Stimulated activated CD4-positive, alpha-beta T cell treated with anti-CD3 and anti-CD28 coated beads, Interleukin-1b, Interleukin-23, amount 100 ng/mL, for 48 hours (primary cell): ENCODE measurements at places on chromosomes 6 and 20.

DNA sequence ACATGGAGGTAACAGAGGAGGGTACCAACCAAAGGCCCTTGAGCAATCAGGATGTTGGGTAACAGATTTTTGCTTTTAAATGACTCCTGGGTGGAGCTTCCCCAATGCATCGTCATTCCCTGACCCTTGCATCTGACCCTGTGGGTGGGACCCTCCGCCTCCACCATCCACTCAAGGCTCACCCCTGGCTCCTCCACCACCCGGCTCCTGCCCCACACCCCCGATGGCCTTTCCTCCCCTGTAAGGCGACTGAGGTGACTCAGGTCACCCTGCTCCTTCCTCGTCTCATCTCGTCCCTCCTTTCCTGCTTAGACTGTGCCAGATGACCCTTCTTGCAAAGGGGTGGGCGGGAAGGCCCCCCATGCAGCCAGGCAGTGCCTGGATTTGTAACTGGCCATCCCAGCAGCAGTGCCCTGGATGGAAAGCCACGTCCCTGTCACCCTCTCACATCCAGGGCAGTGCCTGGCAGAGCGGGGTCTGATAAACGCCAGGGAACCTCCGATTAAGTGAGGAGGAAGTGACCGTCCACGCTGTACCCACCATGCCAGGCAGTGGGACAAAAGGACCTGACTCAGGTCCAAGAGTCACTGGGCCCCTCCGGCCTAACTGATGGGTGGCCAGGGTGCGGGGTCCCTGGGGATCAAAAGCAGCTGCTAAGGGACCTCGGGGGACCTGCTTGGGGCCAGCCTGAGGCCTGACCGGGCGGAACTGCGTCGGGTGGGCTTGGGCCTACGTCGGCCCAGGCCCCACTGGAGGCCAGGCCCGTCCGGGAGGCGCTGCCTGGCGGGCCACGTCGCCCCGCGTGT lies 624 bp upstream of the NPEPL1 start:
- DNase-seq: no peak

GRCh38 chr6:110874880-110875547 lies 429 bp downstream of the AMD1 start:
- DNase-seq: peak; percentile 44

GRCh38 chr6:133815313-133815712 lies 73.6 kb upstream of the TCF21 start:
- DNase-seq: no peak

- no peak for DNase-seq
Observed at GRCh38 chr6:3026791-3027626, 27.3 kb downstream of the NQO2 start.

DNA sequence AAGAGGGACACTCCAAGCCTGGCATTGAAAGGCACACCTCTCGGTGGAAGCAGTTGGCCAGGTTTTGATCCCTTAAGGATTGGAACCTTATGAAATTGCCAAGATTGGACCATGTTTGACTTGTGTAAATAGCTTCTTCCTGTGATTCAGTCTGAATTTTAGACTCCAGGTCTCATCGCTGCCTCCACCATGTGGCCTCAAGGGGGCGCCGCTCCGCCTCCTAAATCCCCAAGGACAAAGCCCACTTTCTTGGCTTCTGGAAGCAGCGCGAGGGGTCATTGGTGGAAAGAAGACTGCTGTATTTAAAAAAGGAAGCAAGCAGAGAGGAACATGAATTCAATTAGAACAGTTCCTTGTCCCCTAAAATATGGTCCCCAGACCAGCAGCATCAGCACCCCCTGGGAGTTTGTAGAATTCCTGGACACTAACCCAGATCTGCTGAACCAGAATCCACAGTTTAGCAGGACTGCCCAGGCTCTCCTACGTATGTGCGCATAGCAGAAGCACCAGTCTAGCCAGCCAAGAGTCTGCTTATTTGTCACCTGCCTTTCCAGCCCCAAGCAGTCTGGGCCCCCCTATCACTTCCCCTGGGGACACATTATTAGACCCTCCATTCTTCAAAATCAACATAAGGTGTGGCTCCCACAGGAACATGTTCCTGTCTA lies 108.5 kb downstream of the LY86 start:
- peak; percentile 50 for DNase-seq

DNA sequence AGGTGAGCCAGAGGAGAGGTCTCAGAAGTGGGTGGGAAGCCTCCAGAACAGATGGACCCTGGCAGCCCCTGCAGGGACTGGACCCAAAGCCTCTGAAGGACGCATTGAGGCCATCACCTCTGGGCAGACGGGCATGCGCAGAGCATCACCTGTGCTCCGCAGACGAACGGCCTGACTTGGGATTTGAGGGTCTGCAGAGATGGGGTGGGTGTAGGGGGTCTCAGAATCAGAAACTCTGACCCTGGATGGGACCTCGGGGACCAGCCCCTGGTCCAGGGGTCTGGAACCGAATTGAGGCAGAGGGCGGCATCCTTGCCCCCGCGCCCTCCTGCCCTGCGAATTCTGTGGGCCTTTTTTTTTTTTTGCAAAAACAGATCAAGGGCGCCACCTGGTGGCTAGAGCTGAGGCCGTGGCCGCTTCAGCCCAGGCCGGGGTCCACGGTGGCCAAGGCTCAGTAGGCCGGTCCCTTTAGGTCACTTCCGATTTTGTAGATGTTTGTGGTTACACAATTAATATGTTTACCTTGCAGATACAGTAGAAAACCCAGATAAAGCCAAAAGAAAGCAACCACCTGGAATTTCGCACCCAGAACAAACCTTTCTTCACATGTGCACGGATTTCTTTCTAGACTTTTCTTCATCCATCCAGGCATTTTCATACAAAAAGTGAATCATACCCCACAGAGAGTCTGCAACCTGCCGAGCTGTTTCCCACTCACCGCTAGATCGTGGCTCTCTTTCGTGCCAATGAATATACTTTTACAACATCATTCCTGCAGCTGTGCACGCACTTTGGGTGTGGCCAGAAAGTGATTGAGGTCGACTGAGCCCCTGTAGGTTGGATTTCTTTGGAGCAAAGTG lies 25.9 kb downstream of the ZBP1 start:
- DNase-seq: peak; percentile 38

DNA sequence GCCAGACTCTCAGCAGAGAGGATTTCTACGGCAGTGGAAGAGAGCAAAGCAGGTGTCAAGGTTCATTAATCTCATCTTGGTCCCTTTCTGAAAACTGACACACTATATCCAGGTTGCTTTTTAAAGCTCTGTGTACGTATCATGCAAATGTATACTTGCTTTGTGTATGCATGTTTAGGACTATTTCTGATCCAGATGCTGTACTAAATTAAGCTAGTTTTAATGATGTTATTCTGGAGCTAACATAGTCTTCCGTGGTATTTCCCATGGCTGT lies 59.2 kb upstream of the SNX9 start:
- no peak for DNase-seq

GRCh38 chr6:35782424-35782823 lies 1.6 kb downstream of the CLPSL1 start:
- no peak for DNase-seq

GRCh38 chr20:51013577-51014330 lies 9.2 kb downstream of the KCNG1 start:
- no peak for DNase-seq

GRCh38 chr20:50721881-50722281 lies 9.5 kb upstream of the PARD6B start:
- DNase-seq: no peak

GRCh38 chr20:35297740-35298139 lies 5.5 kb upstream of the FAM83C start:
- DNase-seq: no peak

GRCh38 chr20:45339799-45340198 lies 8.4 kb downstream of the SDC4 start:
- no peak for DNase-seq

GRCh38 chr20:50113420-50114224 lies 672 bp upstream of the UBE2V1 start:
- no peak for DNase-seq

- DNase-seq: no peak
Observed at GRCh38 chr20:45372646-45373352, 5.3 kb downstream of the TP53TG5 start.

GRCh38 chr6:107849325-107849724 lies 25.2 kb upstream of the SCML4 start:
- DNase-seq: no peak

DNA sequence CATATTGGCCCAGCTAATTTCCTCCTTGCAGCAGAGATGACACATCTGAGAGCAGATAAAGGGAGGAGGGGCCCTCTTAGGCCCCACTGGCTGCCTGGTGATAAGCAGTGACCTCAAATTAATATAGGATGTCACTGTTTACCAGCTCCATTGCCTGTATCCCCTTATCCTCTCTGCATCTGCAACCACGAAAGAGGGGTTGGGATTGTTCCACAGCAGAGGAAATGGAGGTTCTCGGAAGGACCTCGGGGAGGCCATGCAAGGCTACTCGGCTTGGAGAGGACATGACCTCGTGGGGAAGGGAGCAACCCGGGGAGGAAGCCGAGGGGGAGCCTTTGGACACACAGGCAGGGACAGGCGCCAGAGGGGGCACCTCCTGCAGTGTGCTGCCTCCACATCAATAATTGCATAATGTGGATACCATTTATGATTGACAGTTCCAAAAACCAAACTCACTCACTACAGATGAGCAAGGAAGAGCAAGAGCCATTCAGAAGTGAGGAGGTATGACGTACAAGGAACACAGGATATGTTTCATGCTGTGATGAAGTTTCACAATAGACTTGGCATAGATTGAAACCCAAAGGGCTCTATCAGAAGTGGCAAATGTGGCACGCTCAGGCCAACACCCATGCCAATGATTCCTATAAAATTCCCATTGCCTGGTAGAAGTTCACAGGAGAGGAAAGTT lies 177.2 kb upstream of the RNF24 start:
- DNase-seq: no peak

- no peak for DNase-seq
Observed at GRCh38 chr6:145034664-145035063, 700.7 kb downstream of the EPM2A start.

DNA sequence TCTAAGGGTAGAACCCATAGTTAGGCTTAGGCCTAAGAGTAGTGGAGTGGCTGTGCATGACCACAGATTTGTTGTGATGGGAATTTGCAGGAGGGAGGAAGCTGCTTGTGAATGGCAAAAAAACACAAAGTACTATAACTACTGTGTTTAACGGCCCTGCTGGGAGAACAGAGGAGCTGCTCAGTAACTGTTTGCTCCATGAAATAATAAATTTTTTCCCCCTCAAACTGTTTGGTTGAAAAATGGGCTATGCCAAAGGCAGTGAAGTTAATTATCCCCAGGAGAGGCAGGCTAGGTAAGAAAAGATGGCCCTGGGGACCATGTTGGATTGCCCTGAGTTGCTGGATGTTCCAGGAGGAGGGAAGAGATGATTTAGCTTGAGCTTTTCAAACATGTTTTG lies 256.5 kb upstream of the PRND start:
- DNase-seq: no peak

DNA sequence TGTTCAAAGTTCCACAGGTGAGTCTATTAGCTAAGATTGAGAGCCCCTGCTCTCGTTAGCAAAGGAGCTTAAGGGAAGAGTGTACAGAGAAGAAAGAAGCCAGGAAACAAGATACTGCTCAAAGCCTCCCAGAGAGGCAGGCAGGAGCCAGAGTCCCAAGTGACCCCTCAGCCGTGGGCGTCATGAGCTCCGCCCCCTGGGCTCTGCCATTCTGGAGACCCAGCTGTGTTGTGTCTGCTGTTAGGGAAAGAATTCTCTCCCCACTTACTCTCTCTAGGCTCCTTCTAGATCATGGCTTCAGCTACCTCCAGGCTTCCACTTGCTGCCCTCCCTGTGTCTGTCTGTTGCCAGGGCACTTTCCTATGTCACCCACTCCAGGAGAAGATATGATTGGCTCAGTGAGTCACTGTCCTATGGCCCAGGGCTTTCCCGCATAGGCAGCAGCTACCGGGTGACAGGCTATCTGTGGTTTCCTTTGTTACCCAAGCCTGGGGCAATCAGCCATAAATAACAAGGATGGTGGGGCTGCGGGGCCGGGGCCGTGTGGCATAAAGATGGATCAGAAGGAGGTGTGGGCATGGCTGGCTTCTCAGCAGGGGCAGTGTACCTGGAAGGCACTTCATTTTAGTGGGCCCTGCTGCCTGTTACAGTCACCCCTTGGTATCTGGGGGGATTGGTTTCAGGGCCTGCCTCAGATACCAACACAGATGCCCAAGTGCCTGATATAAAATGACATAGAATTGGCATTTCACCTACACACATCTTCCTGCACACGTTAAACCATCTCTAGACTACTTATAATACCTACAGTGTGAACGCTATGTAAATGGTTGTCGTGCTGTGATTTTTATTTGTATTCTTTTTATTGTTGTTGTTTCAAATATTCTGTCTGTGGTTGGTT lies 118.9 kb downstream of the ARMC2 start:
- peak; percentile 27 for DNase-seq

GRCh38 chr6:145045582-145045981 lies 689.7 kb downstream of the EPM2A start:
- no peak for DNase-seq

GRCh38 chr6:15317934-15318902 lies 72.3 kb downstream of the JARID2 start:
- DNase-seq: peak; percentile 54
